ENCODE measurements at places on chromosomes 7 and 10.

GRCh38 chr7:143892527-143893300 is 9.3 kb downstream of the TCAF1 start:
- DNase-seq, result no peak

DNA sequence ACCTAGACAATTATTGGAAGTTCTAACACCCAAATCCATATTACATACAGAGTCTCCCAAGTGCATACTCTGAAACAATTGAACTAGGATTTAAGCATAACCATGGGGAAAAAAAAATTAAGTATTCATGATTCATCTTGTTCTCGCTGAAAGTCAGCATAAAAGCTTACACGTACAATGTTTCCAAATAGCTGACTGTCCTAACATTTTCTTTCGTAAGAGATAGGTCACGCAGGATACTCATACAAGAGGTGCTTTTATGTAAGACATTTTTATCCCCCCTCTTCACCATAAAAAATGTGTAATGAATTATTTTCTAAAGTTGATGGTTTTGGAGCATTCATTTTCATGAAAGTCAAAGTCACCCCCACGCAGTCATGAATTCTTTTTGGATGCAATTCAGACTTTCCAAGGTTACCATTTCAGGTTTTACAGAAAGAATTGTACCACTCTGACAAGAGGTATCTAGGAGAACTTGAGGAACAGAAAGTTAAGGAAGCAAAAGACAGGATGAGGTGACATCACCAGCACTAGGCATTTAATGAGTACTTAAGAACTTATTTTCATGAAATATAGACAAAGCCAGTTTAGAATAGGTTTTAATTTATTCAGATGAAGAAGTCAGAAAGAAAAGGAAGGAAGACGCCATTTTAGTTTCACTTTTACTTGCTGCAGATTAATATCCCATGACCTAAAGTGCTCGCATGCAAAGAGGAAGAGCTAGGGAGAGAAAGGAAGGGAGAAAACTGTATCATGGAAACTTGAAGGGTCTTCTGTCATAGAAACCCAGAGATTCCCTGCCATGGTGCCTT is 55.8 kb downstream of the TMEM26 start:
- no peak for DNase-seq

DNA sequence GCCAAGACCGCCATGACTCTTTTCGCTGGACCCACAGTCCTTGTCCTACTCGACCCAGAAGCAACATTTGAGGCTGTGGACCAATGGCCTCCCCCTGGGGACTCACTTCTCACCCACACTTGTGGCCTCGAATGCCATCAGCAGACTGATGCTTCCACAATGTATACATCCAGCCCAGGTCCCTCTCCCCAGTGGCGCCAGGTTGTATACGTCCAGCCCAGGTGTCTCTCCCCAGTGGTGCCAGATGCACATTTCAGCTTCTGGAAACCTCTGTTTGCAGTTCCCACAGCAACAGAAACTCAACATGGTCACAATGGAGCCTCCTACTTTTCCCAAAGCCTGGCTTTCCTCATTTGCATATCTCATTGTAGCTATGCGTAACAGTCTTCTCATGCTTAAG is 210.5 kb upstream of the RNF32 start:
- no peak for DNase-seq

GRCh38 chr10:120075349-120075748 is 182.8 kb downstream of the SEC23IP start:
- no peak for DNase-seq

DNA sequence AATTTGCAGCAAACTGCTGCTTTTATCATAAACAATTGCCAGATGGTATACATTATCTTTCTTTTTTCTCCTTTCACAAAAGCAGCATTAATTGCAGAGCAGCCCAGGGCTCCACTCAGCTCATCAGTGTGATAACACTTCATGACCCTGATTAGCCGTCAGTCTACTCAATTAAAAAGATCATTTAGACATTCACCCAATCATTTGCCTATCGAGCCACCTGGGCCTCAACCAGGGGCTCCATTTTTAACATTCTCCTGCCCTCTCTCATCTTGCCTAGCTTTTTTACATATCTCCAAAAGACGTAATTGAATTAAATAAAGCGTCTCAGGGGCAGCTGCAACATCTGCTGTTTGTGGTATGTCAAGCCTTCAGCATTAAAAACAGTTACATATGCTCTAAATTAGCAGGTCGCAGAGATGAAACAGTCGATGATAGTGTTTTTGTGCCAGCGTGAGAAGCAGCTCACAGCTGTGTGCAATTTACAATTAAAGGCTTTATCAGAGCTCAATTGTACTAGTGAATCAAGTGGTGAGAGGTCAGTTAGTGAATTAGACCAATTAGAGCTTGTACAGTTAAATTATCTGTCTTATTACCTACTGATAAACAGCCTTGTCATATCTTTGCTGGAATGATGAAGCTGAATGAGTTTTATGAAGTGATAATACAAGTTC is 522.5 kb downstream of the ETV1 start:
- DNase-seq, result no peak

GRCh38 chr7:87356448-87356847 is 11.0 kb downstream of the CROT start:
- no peak for DNase-seq

- no peak for DNase-seq
Observed at GRCh38 chr10:9038146-9038714, 983.7 kb downstream of the GATA3 start.

DNA sequence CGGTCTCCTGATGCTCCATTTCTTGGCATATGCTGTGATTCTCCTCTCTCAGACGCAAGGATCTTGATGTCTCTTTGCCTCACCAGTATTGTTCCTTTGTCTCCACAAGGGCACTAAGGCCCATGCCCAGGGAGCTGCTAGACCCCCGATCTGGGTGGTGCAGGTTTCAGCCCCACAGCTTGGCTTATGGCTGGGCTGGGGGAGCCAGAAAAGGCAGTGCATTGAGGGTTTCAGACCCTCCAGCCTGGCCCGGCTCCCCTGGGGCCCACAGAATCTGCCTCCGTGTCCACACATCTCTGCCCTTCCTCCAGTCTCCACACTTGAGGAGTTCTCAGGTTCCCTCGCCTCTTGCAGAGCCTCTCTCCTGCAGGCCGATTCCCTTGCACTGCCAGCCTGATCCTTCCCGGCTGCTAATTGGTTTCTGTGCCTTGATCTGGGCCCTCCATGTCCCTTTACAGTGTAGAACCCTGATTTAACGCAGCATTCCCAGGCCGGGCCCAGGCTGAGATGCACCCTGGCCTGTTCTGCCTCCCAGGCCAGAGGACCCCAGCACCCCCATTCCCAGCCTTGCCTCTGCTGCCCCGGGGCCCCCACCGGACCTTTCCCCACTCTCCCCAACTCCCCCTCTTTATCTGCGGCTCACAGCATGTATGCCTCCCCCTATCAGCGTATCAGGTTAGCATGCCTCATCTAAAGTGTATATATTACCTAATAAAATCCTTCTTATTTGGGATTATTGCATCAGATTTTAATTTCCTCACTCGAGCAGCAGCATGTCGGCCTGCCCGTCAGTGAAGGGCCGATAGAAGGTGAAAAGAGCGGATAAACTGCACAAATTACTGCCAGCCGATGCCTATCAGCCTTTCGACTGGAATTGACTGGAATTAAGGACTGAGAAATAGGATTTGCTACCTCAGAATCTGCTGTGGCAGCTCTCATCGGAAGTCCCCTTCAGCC is 145.7 kb downstream of the C10orf105 start:
- no peak for DNase-seq

GRCh38 chr10:112842832-112843360 is 107.2 kb upstream of the TCF7L2 start:
- no peak for DNase-seq

DNA sequence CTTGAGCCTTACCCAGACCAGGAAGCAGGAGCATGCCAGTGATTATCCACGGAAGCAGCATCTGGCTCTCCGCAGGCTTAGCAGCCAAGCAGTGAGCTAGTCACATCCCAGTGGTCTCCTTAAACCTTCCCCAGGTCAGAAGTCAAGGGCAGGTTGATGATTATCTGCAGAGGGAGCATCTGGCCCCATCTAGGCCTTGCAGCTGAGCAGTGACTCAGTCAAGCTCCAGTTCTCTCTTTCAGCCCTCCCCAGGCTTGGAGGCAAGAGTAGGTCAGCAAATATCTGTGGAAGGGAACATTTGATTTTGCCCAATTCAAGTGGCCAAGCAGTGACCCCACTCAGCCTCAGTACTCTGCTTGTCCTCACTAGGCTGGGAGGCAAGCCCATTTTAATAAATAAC is 61.6 kb downstream of the ANKRD7 start:
- DNase-seq, result no peak

DNA sequence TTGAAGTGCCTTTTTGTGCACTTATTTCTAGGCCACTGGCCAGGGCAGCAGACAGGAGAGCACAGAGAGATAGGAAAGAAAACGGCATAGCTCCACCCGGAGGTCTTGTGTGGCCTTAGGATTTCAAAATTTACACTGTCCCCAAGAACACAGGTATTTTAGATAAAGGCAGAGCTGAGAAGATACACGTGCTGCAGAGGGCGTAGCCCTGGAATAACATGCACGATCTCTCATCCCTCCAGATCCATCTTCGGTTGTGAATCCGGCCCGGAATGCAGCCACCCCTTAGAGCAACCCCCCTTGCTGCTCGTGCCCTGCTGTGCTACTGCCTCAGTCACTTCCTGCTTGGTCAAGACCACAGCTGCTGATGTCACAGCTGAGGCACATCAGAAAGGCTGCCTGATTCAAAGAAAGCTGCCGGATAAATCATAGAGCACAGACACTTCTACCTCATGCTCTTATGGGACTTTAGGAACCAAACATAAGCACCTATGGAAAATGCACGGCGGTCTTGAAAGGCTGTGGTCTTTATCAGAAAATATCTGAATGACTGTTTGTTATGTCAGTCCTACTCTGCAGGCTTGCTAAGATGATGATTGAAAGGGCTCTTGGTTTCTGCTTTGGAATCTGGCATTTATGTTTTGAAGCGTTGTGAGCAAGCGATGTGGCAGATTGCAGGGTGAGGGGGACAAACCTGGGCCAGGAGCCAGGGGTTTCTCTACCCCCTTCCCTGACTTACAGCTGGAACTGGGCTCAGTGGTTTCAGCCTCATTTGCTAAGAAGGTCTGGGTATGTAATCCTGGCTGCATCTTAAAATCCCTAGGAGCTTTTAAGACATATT is 152.0 kb downstream of the SVIL start:
- DNase-seq, result no peak

DNA sequence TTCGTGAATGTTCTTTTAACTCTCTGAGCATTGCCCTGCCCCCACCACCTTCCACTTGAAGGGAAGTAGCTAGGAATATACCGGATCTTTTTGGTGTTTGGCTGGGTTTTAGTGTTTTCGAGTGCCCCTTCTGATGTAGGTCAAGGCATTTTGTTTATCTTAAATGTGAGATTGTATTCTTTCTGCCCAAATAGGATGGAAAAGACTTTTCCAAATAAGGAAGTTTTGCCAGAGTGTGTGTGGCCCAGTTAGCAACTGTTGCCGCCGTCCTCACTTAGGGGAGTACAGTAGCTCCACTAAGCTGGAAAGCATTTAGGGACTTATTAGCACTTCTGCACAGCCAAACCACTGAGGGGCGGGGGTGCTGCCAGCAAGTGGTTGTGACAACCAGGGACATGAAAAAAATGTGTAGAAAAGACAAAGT is 29.8 kb upstream of the VCL start:
- no peak for DNase-seq

DNA sequence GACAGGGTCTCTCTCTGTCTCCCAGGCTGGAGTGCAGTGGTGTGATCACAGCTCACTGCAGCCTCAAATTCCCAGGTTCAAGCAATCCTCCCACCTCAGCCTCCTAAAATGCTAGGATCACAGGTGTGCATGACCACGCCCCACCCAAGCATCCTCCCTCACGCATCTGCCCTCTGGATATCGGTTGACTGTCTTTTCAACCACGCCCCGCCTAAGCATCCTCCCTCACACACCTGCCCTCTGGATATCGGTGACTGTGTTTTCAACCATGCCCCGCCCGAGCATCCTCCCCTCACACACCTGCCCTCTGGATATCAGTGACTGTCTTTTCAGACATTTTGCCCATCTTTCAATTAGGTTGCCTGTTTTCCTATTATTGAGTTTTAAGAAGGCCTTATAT is 140.5 kb downstream of the MAD1L1 start:
- DNase-seq, result no peak

DNA sequence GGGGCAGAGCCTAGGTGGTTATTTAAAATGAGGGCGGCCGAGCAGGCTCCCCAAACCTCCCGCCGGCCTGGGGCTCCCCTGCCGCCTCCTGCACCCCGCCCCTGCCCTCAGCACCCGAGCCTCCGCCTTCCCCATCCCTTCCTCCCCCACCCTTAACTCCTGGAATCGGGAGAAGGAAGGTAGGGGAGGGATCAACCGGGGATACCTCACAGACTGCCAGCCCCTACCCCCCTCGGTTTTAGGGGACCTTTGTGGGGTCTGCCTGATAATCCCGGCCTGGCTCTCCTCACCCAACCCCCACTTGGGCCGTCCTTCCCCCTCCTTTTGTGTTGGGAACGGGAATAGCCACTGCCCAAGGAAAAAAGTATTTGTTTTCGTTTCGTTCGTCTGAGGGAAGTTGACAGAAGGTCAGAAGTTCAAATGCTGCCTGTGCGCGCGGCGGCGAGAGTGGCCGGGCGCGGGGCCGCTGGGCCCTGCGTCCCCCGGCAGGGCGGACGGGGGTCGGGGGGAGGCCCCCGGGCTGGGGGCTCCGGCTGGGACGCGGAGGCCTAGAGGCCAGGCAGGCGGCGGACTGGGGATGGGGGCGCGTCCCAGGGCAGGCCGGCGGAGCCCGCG is 2.8 kb downstream of the SHH start:
- DNase-seq, result no peak

DNA sequence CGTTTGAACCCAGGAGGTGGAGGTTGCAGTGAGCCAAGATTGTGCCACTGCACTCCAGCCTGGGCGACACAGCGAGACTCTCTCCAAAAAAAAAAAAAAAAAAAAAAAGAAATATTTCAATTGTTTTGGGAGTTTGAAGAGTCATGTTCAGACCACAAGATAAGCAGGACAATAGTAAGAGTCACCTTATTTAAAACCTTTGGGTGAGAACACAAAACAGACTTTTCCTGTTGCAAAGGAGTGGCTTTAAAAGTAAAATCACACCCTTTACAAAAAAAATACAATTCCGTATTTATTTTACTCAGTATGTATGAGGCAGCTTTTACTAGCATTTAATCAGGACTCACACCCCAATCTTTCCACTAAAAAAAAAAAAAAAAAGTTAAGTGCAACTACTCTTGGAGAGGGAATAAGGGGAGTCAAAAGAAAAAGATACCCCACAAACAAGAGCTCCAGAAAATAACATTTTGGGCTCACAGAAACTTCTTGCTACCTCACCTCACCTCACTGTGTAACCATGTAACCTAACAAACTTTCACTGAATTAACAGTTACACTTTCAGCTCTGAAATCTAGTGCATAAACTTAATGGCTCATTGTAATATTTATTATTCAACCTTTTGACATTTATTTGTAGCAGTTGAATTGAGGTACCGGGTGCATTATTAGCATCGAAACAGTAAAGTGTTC is 11.2 kb downstream of the SKIDA1 start:
- no peak for DNase-seq
